AG04450 (cell line): ENCODE measurements at places on chromosomes 1 and 21.

DNA sequence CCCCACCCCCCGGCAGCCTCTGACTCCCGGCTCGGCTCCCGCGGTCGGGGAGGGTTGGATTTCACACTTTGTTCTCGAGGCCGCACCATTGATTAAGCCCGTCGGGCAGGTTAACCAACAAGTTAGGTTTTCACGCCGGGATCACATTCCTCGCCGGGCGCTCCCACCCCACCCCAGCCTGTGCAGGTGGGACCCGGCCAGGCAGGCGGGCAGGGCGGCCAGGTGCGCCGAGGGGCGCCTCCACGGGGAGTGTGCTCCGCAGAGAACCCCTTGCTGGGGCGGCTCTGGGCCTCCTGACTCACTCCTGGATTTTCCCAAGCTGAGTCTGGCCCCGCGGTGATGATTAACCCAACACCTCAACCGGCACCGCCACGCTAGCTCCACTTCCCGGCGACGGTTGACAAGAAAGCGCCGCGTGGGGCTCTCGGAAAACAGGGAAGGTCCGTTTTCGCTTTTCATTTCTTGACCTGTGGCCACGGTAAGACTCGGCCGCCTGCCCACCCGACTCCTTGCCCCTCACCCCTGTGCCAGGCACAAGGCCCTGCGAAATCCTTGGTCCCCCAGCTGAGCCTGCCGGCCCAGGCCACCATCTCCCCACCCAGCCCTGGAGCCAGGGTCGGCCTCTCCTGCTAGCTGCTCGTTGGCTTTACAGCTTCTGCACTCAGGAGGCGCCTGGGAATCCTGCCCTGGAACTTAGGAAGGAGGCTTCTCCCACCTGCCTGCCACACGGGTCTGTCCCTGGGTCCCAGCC is 8.8 kb upstream of the TTLL10 start:
- DNase-seq: no peak

DNA sequence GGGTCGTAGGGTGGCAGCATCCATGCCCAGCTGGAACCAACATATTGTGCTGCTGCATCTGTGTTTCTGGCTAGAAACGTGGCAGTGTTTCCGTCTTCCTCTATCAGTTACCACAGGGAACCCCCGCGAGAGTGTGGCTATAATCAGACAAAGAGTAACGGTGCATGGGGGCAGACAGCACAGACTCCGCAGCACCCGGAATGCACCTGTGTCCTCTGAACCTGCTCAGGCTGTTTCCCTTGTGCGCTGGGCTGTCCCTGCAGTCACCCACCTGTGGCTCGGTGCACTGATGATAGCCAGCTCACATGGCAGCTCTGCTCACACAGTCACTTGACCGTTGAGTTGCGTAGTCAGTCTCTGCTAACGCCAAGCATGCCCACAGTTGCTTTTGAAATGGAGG is 11.4 kb upstream of the PCBP3 start:
- no peak for DNase-seq

GRCh38 chr1:116871779-116872146 is 38.0 kb upstream of the PTGFRN start:
- no peak for DNase-seq

DNA sequence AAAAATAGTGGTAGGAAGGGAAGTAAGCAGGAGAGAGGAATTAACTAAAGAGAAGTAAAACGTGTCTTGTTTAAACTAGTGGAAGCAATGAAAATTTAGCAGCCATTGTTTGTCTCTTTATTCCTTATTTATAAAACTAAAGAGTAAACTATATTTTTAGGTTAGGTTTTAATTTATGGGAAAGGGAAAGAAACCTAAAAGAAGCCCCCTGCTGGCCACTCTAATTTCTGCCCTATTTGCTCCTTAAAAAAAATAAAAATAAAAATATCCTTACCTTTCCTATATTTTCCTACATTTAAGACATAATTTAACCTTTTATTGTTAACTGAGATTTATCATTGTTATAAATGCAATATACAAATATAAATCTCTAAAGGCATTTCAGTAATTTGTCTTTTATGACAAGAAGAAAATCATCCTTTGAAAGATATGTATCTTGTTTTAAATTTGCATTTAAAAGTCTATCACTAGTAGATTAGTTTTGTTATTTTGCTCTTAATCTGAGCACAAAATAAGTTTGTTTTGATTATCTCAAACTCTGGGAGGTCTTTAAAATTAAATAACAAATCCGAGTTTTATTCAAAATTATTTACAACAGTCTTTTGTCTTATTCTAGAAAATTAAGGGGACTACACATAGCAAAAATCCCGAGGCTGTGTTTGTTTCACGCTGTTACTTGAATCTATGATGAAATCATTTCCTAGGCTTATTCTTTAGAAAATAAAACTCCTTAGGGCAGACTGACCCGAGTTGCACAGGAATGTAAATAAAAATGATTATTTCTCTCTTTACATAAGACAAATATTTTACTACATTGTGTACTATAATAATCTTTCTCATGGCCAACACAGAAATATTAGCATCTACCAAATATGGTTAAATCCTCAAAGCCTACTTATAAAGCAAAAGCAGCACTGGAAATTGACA is 201.7 kb downstream of the NRIP1 start:
- no peak for DNase-seq

- DNase-seq: no peak
Observed at GRCh38 chr1:99843760-99844159, 6.4 kb upstream of the AGL start.

DNA sequence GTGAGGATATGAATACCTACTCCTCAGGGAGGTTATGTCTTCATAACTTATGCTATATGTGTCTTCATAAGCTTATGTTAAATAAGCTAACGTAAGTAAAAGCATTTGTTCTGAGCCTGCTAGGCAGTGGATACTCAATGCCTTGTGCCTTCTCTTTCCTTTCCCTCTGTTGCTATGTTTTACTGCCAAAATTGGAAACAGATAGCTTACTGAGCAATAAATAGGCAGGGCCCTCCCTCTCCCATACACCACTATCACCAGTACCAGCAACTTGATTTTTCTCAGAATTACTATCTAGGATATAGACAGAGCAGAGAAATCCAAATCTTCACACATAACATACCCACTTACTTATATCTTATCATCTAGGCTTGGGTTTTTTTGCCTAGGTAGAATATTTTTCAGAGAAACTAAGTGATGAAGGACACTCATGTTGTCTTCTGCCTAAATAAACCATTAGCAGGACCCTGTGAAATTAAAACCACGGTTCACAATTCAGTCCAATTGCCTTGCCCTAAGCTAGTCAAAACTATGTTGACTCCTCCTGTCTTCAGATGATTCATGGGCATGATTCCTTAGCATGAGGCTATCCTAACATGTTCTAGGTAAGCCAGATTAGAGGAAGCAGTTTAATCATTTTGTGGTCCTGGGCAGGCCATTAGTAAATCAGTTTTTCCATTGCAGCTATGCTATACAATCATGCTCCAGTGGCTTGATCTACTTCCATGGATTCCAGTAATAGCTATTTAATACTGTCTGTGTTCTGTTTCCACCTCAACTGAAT is 15.9 kb upstream of the LRRC8C start:
- no peak for DNase-seq

GRCh38 chr1:21058035-21058793 is 118.5 kb downstream of the EIF4G3 start:
- DNase-seq: no peak

- DNase-seq: no peak
Observed at GRCh38 chr1:25700144-25700523, 83.5 kb downstream of the MAN1C1 start.

GRCh38 chr1:92399076-92399475 is 87.6 kb downstream of the GFI1 start:
- DNase-seq: no peak

GRCh38 chr1:90768826-90769225 is 51.7 kb upstream of the BARHL2 start:
- DNase-seq: no peak

DNA sequence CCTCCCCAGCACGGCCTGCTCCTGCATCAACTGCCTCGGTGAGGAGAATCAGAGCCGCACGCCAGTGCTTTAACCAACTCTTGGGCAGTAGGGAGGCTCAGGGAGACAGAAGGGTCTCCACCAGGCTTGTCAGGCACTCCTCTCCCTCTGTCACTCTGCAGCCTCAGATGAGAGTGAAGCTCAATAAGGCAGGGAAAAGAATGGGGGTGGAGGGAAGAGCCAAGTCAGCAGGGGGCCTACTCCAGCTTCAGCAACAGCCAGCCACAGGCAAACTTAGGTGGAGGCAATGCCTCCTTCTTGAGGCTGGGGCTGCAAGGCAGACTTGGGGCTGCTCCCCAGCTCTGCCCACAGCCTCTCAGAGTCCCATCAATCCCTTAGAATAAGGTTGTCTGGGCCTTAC is 51.8 kb upstream of the A3GALT2 start:
- DNase-seq: no peak

- no peak for DNase-seq
Observed at GRCh38 chr1:241253471-241253870, 103.5 kb downstream of the RGS7 start.

DNA sequence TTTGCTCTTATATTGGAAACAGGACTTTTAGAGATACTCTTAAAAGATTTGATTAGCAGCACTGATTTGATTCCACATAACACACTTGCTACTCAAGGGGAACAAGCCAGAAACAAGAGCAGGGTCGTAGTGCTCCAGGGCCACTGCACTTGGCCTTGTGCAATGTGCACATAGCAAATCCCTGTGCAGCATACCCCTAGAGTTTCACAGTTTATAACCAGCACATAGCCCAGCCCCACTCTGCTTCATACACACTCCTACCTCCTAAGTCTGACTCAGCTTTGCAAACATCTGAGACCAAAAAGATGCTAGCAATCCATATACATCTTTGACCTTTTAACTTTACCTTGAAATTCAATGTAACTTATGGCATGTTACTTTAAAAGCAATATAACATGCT is 157.6 kb downstream of the VAV3 start:
- no peak for DNase-seq

DNA sequence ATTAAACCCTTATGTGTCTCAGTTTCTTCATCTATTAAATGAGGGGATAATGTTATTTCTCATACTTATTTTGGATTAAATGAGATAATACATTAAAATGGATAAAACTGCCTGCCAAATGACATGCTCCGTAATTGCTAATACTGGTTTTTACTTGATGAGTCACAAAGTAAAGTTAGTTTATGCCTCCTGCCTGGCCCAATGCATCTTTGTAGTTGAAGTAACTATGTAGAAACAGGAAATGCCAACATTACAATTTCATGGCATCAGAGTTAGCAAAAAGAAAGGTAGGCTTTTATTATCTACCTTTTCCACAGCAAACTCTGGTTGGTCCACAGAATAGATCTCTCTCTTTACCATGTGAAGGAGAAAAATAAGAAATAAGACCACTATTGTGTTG is 214.5 kb downstream of the TBX15 start:
- DNase-seq: no peak

DNA sequence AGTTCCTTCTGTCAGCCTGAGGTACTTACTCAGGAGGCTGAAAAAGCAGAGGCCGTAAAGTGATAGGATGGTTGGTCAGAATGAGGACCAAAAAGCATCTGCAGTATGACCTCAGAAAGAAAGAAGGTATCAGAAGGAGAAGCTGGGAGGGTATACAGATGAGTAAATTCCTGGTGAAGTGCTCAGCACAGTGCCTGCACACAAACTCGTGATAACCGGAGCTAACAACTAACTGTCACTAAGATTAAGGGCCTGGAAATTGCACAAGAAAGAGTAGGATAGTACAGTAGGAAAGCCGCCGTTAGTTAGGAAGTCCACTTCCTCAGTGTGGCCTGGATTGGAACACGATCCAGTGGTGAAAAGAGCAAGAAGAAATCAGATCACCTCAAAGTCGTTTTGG is 62.6 kb downstream of the VPS26C start:
- DNase-seq: no peak

GRCh38 chr1:167602840-167603239 is 27.2 kb upstream of the RCSD1 start:
- DNase-seq: no peak

GRCh38 chr1:238281418-238281817 is 390.7 kb upstream of the ZP4 start:
- DNase-seq: no peak

DNA sequence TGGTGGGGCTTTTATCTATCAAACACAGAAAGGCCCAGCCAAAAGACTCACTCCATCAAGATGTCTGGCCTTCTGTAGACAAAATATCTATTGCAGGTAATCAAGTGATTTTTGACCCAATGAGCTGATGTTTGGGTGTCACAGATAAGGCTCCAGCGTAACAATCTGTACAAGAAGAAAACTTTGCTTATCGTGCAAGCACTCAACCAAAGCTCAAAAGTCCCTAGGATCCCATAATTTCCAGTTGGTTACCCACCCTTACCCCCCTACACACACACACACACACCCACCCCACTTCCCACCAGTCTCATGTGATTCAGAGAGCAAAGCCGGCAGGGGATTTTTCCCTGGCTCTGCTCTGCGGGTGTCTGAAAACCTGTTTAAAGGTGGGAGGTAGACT is 5.8 kb downstream of the ITPKB start:
- DNase-seq: no peak

GRCh38 chr1:203992440-203992839 is 80.5 kb upstream of the SOX13 start:
- no peak for DNase-seq

DNA sequence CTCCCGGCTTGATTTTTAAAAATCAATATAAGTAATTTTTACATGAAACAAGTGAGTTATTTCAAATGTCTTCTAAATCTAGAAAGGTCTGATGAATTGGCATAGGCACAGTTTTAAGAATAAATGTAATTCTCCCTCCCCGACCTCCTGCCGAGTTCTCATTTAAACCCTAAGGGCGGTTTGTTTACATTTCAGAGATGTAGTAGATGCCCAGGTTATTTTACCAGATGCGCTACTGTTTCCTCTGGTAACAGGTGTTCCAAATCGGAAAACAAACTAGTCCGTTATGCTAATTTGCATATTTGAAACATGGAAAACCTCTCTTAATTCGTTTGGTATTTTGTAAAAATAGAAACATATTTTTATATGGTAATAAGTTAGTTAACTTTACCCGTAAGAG is 53.8 kb upstream of the CFAP126 start:
- DNase-seq: no peak

DNA sequence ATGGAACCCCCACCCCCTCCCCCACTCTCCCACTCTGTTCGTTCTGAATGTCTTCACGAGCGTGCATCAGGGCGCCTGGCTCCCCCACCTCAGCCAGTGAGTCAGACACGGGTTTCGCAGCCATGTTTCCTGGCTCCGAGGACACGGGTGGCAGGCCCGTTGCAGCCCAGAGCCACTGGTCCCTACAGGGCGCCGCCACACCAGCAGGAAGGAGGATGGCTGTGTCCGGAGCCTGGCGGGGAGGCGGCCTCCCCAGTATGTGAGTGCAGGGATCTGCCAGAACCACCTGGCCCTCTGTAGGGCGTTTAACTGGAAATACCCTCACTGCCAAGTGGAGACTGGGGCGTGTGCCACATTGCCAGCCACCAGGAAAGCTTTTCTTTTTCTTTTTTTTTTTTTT is 18.5 kb downstream of the CSTB start:
- DNase-seq: no peak

DNA sequence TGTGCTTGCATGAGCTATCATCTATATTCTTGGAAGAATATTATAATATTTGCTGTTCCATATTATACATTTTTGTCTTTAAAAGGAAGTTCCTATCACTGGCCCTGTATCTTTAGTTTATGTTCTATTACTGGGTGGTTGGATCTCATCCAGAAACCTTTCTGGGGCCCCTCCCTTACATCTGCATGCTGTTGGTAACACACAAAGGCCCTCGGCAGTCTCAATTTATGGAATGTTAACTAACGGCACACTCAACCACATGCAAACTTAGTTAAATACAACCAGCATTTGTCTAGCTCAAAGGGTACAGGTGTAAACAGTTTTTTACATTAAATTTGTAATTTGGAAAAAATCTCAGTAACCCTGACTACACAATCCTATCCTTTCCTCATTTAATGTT is 9.7 kb upstream of the HYI start:
- DNase-seq: no peak
